ENCODE measurements at places on chromosomes 2 and 18. TPM values are rescaled to one million over a fixed set of nuclear protein-coding genes. Genes with fewer than 3 reads are reported as not detected.

DNA sequence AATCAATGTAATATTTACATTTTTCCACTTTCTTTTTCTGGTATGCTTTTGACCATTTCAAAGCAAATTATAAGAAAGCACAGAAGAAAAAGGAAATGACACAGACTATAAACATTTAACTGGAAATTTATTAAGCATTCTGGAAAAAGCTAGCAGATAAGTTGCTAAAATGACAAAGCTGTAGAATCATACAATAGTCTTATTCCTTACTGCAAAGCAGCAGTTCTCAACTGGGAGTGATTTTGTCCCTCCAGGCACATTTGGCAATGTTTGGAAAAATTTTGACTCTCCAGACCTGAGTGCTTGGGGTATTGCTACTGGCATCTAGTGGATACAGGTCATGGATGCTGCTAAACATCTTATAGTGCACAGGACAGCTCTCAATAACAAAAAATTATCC is 75.1 kb downstream of the MBD5 start:
- DNase-seq = no peak

GRCh38 chr2:238440331-238440730 is 13.6 kb downstream of the ASB1 start:
- DNase-seq = no peak

GRCh38 chr2:113361051-113361450 is 76.4 kb upstream of the ZNG1B start:
- no peak for DNase-seq

- DNase-seq = no peak
Measured at GRCh38 chr2:103183061-103183460, 421.2 kb downstream of the TMEM182 start.

SPDYA gene
- 0.89 TPM for total RNA-seq

All from mucosa of gallbladder (tissue), 1 donor.